ENCODE measurements at places on chromosomes 2 and 18.

GRCh38 chr2:30492185-30492584 is 45.1 kb downstream of the LCLAT1 start:
- DNase-seq = no peak

- DNase-seq = no peak
Measured at GRCh38 chr18:3851159-3851558, 401.2 kb downstream of the TGIF1 start.

DNA sequence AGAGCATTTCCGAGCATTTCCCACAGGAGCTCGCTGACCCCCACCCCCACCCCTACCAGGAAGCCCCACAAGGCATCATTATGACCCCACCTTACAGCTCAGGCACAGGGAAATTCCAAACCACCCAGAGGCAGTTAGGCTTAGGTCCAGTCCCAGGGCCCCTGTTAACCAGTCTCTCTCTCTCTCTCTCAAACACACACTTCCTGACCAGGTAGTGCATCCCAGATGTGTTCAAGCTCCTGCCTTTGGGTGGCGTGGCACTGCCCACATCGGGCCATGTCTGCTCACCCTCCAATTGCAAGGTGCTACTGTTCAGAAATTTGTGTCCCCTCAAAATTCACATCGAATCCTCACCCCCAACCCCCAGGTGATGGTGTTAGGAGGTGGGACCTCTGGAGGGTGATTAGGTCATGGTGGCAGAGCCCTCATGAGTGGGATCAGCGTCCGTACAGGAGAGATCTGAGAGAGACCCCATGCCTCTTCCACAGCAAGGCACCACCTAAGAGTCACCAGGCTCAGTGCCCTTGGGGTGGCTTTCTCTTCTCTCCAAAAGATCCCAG is 8.8 kb downstream of the COPS9 start:
- DNase-seq = no peak

GRCh38 chr2:238107525-238108422 is 7.6 kb downstream of the ESPNL start:
- DNase-seq = no peak

GRCh38 chr2:61218817-61219170 is 56.8 kb downstream of the C2orf74 start:
- no peak for DNase-seq

DNA sequence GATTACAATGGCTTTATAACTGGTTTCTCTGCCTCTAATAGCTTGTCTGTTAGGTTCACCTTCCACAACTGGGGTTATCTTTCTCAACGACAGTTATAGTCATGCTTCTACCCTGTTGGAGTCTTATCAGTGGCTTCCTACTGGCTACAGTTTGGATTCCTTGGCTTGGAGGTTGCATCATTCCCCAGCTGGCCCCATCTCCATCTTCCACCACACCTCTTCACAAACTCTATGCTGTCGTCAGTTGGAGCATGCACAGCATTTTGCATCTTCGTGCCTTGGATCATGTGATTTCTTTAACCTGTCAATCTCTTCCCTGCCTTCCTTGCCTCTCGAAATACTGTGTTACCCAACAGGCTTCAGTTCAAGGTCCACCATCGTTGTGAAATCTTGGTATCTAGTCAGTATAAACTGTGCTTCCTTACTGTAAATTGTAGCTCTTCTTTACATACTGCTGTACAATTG is 316.3 kb upstream of the CXCR4 start:
- no peak for DNase-seq

- DNase-seq = no peak
Measured at GRCh38 chr2:54549917-54550518, 93.9 kb downstream of the SPTBN1 start.

DNA sequence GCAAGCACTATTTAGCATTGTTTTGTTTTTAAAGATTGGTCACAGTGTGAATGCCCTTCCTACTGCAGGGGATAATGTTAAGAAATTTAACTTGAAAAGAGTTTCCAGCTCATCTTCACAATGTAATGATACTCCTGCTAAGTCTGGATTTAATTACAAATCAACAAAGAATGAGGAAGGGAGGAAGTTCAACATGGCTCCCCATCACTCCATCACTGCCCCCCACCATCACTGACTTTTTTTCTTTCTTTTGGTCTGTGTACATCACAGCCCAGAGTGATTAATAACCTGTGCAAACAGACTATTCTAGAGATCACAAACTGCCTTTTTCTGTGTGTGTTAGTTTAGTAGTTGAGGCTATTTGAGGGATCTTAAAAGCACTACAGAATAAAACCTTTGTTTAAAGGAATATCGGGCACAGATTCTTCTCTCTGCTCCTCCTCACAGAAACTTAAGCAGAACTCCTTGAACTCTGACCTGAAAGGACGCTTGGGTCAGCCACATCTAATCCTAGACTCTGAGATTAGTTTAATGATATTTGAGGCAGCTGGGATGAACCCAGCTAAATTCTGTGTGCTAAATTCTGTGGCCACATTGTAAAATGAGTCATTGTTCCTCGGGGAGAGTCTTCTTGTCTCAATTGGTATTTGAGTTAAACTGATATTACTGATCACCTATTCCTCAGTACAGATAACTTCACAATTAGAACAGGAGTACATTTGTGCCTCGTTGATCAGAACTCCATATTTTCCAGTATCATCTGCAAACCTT is 47.8 kb downstream of the SATB2 start:
- no peak for DNase-seq

GRCh38 chr2:106205488-106205887 is 11.4 kb upstream of the UXS1 start:
- no peak for DNase-seq

- DNase-seq = no peak
Measured at GRCh38 chr2:28824207-28824606, 13.6 kb downstream of the SPDYA start.

DNA sequence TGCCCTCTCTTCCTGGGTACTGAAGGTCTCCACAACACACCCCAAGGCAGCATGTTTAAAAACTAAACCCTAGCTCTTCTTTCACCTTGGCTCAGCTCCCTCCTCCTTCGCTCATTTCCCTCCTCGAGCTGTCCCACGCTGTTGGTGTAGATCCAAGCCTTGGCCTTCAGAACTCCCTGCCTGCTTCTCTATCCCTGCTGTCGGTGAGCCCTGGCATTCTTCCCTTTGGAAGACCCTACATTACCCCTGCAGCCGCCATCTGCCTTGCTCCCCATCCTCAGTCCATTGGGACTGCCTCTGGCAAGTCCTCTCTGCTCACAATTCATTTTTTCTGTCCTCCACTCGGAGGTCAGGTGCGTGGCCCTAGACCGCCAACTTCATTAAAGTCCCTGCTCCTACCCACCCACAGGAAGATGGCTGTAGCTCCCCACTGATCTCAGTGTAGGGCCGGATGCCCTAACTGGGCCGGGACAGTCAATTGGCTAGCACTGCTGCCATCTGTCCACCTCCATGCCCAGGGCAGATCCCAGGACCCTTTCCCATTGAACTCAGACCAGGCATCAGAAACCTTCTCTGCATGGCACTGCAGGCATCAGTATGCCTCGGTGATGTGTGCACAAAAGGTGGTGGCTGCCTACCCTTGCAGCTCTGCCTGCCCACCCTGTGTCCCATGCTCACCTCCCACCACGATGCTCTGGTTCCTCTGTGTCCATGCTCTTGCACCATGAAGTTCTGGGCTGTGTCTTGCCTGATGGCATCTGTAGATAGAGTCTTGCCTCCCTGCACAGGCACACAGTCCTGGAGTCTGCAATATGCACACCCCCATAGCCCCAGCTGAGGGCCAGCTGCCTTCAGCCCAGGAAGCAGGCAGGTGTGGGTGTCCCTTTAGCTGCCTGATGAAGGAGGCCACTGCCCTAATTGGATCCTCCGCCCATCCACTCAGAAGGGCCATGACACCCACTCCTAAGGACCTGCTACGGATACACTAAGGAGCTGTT is 5.7 kb downstream of the AMER3 start:
- no peak for DNase-seq

GRCh38 chr2:144137705-144138428 is 382.1 kb downstream of the ZEB2 start:
- no peak for DNase-seq

GRCh38 chr2:225994748-225995405 is 595.4 kb downstream of the NYAP2 start:
- no peak for DNase-seq

DNA sequence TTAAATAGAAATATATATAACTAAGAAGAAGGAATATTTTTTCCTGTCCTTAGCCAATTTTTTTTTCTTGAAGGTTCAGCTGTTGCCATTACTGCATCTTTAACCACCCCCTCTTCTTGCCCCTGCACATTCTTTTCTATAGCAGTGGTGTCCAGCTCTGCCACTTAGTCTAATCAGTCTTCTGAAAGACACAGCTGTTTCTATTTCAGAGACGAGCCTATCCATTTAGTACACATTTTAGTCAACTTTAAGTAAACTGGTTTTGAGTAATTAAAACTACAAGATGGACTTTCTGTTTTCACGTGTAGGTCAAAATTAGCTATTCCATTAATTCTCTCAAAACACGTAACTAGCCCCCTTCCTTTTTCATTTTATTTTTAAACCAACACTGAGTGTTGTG is 21.0 kb downstream of the SPOPL start:
- no peak for DNase-seq

DNA sequence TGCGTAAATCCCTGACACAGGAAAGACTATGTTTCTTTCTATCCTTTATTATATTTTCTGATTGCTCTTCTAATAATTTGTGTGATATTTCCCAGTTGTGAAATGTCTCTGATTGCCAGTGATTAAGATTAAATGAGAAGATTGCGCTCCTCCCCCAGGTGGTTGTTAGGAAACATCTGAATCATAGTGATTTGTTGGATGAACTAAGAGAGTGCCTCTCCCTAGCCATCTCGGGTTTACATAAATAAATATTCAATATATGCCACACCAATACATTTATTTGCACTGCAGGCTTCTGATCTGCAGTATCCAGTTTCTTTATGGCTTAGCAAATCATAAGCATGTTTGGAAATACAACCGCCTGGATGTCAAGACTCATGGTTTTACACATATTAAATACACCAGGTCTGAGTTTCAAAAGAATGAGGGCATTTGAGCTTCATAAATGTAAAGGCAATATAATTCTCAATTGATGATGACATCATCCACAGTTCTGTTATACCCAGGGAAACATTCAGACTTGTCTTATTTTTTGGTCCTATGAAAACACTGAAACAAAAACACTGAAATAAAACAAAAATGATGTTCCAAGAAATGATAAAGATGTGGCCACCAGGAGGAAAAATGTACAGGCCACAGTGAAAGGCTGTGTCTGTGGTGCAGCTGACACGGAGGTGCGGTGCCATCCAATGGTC is 826.7 kb upstream of the ACVR2A start:
- DNase-seq = no peak

- peak; percentile 17 for DNase-seq
Measured at GRCh38 chr2:171319164-171319810, 114.5 kb downstream of the METTL8 start.

DNA sequence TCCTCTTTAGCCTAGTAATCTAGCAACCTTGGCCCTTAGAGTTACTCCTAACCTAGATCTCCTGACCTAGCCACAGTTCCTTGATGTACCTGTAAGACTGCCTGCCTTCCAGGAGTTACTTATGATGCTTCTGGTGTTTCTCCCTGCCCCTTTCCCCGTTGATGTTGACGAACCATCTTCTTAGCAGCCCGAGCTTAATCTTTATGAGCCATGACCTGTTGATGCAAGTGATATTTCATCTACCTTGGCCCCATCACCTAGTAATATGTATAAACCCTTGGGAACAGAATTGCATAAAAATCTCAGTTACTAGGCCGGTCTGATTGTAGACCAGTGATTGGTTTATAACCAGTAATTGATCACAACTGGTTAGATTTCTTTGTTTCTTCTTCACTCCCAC is 2.7 kb downstream of the IMPACT start:
- no peak for DNase-seq

GRCh38 chr2:200314976-200315567 is 8.6 kb downstream of the SPATS2L start:
- no peak for DNase-seq

GRCh38 chr2:109049022-109049421 is 60.0 kb upstream of the EDAR start:
- DNase-seq = no peak

DNA sequence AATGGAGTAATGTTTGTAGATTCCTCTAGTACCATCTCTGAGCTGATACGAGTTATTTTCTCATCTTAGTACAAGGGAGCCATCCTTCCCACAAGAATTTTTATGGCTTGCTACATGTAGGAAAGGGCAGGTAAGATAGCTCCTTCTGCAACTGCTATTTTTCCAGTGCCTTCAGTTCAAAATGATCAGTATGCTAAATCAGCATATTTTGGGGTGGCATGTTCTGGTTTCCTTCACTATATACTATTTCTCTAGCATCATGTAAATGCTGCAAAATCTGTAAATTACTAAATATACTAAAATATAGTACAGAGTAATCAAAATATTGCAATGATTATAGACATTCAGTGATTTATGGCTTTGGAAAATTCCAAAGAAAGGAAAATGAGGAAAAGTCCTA is 1230.0 kb upstream of the CHAC2 start:
- no peak for DNase-seq

DNA sequence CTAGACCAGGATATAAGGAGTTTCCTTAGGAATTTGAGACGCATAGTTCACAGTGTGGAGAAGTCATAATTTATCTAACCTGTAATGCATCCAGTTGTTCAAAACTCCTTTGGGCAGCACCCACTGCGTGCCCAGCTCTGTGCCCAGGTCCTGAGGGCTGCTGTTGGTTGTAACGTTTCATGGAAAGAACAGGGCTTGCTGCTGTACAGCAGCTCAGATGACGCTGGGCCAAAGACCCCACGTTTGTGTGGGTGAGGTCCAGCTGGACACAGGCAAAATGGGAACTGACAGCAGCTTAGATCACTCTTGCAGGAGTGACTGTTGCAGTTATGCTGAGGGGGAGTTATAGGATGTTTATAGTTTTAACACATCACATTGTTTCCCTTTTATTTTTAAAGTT is 30.0 kb upstream of the HS6ST1 start:
- DNase-seq = no peak

DNA sequence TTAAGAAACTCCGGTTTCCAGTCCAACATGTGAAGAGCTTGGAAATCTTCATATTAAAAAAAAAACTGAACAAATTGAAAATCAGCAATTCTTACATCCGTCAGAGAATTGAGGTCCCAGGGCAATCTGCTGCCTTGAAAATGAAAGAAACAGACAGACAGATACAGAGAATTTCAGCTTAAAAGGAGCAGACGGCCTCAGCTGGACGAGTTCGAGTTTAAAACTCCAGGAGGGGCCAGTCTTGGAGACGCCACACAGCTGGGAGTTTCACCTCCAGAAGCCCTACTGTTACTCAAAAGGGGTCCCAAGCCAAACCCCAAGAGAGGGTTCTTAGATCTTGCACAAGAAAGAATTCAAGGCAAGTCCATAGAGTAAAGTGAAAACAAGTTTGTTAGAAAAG is 226.5 kb upstream of the ARL4C start:
- no peak for DNase-seq

GRCh38 chr18:76099931-76100457 is 395.0 kb downstream of the ZNF516 start:
- no peak for DNase-seq

- DNase-seq = no peak
Measured at GRCh38 chr2:236988690-236989624, 96.7 kb upstream of the COPS8 start.

DNA sequence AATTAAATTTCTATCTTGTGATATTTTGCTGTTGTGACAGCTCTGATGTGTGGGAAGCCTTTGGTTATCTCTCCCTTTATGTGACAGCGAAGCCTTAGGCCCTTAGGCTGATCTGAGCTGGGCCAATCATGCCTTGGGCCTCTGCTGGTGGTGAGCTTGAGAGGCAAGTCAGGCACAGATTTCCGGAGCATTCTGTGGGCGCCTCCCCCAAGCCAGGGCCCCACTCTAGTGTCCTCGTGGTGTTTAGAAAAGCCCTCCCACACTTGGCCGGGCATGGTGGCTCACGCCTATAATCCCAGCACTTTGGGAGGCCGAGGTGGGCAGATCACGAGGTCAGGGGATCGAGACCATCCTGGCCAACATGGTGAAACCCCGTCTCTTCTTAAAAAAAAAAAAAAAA is 239.8 kb downstream of the SH3RF3 start:
- DNase-seq = no peak
